ENCODE measurements at places on chromosomes 4 and X.

GRCh38 chr4:11593576-11594116 is 165.0 kb upstream of the HS3ST1 start:
- DNase-seq: no peak

DNA sequence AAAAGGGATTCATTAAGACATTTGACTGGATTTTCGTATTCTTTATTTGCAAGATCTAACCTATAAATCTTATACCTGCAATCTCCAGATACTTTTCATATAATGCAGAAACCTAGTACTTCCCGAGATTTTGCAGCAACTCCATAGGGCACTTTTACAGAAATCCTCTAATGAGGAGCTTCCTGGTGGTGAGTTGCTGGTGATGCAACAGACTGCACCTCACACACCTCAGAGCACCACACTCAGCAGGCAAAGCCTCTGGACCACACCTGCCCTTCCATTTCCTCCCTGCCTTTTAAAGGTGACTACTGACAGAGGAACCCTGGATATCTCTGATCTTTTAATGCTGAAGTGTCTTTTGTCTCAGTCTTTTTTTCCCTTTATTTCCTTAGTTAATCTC is 289.4 kb downstream of the TRAM1L1 start:
- no peak for DNase-seq

DNA sequence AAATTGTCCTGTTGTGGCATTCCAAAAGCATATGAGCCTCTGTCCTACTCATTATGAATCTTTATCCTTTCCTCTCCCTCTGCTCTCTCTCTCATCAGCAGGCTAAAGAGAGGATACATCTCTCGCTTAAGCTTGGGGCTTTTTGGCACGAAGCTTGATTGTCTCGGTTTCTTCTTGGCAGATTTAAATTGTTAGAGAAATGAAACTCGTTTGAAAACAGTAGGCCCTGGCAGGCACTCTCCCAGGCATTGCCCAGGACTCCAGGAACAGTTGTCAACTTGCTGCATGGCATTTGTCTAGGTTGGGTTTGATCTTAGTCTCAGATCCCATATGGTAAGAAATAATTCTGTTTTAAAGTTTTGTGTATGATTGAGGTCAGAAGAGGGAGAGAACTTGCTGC is 35.5 kb downstream of the NAA11 start:
- no peak for DNase-seq

DNA sequence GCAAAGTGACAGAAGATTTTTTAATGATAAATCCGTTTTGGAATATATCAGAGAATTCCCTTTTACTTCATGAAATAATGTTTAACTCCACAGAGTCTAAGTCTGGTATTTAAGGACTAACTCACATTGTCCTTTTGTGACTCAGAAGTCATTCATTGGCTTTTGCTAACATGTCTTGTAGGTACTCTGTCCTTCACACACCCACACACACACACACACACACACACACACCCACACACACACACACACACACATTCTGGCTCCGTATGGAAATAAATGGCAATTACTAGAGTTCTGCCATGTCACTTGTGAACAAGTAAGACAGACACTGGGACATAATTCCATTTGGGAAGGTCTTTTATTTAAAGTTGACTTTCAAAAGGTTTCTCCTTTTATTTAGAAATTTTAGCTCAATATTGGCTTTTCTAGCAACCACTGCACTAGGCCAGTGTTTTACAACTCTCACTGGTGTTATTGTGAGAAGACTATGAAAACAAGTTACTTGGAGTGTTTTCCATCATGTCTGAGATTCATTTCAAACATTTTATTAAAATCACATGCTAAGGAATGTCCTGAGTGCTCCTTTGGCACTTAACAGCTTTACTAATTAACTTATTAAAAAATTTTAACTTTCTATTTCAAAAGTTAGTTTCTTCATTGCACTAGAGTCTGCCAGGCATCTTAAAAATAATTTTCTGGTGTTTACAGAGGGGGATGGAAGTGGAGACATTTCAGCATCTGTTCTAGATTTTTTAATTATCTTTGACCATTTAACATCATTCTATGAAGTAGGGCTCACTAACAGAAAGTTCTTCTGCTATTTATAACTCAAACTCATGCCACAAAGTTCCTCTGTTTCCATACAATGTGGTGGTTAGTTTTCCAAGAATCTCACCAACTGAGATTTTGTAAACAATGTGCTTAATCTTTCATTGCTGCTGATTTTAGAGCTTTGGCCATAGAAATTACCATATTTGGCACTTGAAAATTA is 240.3 kb upstream of the GPC4 start:
- peak; percentile 72 for DNase-seq

DNA sequence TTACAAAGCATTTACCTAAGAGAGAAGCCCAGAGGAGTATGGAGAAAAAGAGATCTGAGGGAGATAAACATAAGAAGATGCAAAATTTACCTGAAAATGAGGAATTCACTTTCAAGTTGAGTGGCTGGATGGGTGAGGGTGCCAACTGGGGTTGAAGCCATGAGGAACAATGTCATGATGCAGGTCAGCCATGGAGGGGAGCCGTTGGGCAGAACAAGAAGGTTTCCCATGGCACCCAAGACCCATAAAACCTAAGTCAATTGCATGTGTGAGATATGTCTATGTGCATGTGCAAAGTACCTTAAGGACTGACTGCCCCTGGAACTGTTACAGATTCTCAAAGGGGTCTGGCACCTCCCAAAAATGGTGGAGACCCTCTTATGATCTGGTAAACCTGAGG is 46.6 kb upstream of the PRRG1 start:
- DNase-seq: no peak

GRCh38 chr4:48565362-48566033 is 75.4 kb downstream of the ZAR1 start:
- DNase-seq: no peak

GRCh38 chr4:83389756-83390505 is 55.3 kb upstream of the HPSE start:
- DNase-seq: no peak

Data from fibroblast of skin of right quadriceps (primary cell).